ENCODE measurements at places on chromosomes 2 and 18.

DNA sequence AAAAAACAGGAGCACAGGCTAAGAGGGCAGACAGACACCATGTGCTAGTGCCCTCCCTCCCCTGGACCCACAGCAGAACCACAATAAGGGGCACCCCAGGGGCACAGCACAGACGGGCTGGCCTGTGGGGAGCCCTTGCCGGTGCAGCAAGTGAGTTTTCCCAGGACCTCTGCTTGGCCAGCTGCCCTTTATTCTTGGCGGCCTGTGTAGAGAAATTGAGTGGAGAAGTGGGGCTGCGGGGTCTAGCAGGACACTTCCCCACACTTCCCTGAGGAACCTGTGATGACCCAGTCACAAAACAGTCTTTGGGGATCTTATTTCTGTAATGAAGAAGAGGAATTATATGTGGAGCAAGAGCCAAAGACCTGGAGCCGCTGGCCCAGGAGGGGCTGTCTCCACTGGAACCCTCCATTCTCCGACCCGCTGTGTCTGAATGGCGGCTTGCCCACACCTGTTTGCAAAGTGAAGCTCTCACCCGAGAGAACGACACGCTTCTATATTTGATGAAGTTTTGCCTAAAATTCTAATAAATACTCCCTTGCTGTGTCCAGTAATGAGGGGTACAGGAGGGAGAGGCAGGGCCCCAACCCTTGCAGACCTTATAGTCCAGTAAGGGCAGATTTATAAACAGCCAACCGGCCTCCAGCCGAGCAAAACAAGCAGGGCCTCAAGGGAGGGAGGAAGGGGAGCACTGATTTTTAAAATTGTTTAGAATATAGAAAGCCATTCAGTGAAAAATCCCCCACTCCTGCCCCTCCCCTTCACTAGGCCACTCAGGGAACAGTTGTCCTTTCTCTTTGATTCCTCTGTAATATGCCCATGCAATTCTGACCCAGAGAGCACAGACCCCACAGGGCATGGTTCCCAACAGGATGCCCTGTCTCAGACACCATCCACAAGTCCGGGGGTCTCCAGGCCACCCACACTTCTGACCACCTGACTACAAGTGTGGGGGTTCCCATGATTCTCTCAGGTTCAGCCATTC, 44.7 kb upstream of the SNED1 start:
- DNase-seq = no peak

DNA sequence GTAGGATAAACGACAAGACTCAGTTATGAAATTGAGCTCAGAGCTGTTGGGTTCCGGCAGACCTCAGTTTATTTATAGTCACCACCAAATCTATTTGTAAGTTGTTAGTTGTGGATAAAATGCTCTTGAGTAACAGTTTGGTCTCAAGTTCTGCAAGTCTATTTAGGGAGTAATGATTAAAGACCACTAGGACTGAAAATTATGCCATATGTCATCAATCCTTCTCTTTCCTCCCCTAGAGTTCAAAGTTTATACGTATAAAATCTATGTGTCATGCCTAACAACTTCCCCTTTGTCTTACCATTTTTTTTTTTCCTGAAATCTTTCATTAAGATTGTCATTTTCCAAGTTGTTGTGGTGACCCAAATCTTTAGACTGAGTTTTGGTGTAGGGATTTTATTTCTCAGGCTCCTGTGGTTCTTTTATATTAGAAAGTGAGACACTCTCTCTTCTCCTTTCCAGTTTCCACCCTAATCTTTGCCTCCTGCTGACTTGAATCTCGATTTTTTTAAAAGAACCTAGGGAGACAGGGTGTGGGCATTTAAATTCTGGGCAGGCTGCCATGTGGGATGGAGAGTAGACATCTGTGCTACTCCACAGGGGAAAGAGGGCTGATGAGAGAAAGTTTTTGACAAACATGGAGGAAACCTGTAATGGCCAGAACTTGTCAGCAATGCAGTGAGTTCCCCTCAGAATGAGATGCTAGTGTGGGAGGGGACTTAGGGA, 51.0 kb downstream of the LAMA3 start:
- DNase-seq = no peak

DNA sequence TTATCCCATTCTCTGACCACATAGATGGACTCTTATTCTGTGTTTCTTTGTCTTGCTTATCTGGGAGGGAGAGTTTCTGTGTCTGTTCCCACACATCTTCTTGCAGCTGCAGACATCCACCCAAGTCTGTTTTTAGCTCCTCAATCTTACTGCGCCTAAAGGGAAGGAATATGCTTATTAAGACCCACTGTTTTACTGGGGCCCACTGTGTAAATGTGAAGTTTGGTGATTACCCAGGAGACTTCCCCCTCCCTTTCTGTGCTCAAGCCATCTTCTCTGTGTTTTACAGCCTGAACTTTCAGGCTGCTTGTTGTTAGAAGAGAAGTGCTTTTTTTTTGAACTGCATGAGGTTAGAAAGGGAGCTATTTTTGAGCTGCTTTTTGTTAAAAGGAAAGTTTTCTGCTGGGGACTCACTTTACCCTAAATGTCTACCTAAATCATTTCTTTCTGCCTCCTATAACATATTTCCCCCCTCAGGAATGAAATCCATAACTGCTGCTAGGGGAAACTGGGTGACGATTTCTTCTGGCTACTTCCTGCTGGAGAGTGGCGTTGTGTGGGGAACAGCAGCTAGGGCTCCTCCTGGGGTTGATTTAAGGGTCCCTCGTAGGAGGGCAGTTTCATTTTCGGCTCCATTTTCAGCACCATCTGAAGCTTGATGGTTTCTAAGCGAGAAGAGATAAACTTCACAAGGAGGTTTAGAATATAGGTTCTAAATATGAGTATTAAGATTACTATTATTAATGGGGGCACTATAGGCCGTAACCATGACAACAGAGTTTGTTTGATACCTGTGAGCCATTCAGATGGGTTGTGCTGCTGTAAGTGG, 39.5 kb upstream of the GMCL1 start:
- DNase-seq = no peak

GRCh38 chr2:84217456-84217855, 241.6 kb downstream of the SUCLG1 start:
- DNase-seq = no peak

DNA sequence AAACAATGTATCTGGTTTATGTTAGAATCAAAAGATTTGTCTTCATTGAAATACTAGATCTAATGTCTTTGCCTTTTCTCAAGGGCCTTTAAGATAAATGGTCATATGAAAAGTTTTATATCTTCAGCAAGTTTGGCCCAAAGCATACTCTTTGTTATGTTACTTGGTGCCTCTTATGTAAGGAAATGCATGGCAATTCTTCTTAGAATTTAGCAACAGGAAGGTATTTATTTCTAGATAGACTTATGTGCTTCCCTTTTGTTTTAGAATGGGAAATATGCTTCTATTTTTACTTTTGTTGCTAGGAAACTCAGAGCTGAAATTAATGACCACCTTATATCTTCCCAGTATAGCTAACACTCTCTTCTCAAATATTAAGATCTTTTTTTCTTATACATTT, 117.4 kb upstream of the DLX2 start:
- DNase-seq = no peak

DNA sequence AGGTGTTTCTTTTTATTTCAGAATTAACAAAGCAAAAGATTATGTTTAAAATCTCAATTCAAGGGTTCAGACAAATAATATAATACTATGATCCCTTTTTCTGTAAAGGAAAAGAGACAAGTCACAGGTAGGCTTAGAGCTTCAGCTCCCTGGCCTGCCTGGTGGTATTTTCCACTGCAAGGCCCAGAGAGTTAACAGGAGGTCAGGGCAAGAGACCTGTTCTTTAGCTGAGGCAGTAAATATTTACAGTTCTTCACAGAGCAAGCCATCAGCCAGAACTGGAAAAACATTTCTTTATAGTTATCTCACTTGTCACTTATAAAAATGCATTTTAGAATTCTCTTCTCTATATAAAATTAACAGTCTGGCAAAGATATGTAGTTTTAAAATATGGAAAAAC, 70.1 kb downstream of the EPG5 start:
- DNase-seq = no peak

GRCh38 chr2:120847700-120848321, 112.1 kb downstream of the GLI2 start:
- no peak for DNase-seq

- DNase-seq = no peak
These were observed 16.6 kb downstream of the TSPYL6 start for GRCh38 chr2:54239427-54239826.

- no peak for DNase-seq
These were observed 130.4 kb upstream of the ASB18 start for GRCh38 chr2:236394571-236394970.

- no peak for DNase-seq
These were observed 35.4 kb downstream of the HJURP start for GRCh38 chr2:233818639-233819621.

GRCh38 chr2:226831266-226831665, 4.6 kb upstream of the RHBDD1 start:
- no peak for DNase-seq

GRCh38 chr2:174593574-174594203, 3.9 kb downstream of the WIPF1 start:
- no peak for DNase-seq

DNA sequence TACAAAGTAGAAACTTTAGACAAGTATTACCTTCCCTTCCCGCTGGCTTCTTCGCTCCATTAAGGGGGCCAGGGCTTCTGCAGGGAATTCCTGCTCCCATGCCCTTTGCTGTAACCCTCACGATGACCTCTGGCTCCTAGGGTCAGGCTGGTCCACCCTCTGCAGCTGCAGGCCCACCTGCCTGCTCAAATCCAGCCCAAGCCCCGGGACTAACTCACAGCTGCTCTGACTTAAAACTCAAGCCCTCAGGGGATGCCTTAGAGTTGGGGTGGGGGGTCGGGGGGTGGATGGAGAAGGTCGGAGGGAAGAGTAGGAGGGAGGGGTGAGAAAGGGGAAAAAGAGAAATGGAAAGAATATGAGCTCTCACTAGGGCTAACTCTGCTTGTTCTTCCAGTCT, 4.9 kb downstream of the IGFBP5 start:
- no peak for DNase-seq

DNA sequence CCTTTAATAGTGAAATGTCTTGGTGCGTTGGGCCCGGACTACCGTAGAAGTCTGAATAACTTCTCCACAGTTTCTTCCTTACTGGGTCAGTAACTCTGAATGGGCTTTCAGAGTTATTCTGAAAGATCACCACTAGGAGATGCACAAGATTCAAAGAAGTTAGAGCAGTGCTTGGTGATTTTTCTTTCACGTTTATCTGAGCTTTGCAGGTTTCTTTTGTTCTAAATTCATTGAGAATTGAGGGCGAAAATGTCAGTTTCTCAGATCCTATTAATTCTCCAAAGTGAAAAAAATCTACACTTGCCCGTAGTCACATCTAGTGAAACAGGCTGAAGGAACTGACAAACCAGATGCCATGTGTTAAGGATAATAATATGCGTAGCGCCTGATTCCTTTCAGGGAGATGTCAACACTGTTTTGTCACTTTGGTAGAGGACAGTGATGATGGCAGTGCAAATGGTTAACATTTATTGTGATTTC, 70.1 kb downstream of the QPCT start:
- DNase-seq = peak; percentile 54

DNA sequence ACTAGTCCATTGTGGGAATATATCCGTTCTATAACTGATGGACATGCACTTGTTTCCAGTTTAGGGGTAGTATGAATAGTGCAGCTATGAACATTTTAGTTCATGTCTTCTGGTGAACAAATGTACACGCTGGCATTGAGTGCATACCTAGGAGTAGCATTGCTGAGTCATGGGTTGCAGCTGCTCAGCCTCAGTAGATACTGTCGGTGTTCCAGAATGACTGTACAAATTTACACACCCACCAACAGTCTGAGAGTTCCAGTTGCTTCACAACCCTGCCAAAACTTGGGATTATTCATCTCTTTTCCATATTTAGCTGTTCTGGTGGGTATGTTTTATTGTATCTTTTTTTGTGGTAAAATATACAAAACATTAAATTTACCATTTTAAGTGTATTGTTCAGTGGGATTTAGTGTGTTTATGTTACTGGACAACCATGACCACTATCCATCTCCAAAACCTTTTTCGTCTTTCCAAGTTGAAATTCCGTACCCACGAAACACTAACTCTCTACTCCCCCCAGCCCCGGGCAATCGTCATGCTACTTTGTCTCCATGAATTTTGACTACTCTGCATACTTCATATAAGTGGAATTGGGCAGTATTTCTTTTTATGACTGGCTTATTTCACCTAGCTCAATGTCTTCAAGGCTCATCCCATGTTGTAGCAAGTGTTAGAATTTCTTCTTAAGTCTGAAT, 281.0 kb downstream of the PRKCE start:
- no peak for DNase-seq
